ENCODE measurements at places on chromosomes 5 and 9.

- DNase-seq, result no peak
Observed at GRCh38 chr5:151130922-151131891, 26.4 kb downstream of the ANXA6 start.

GRCh38 chr5:66198837-66199236 lies 54.7 kb downstream of the SREK1 start:
- DNase-seq, result no peak

- no peak for DNase-seq
Observed at GRCh38 chr5:98248949-98249348, 524.5 kb upstream of the RGMB start.

DNA sequence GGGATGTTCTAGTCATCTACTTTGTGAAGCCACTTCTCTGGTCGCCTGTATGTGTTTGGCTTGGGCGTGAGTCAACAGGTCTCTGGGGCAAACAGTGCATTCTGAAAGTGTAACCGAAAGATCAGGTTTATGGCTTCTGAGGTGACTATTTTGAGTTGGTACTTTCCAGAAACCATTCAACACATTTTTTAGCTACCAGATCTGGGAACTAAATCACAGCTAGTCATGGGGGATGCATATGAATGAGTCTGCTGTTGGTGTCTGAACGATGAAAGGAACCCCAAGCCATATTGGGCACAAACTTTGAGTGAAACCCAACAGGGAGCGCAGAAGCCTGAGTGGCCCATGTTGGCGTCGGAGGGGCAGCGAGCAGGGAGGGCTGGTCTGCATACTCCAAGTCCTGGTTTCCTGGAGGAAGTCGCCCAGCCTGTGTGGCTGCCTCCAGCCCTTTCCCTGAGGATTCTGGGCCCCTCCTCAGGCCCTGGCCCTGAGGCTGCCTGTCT lies 35.3 kb downstream of the UBE2QL1 start:
- peak; percentile 66 for DNase-seq

DNA sequence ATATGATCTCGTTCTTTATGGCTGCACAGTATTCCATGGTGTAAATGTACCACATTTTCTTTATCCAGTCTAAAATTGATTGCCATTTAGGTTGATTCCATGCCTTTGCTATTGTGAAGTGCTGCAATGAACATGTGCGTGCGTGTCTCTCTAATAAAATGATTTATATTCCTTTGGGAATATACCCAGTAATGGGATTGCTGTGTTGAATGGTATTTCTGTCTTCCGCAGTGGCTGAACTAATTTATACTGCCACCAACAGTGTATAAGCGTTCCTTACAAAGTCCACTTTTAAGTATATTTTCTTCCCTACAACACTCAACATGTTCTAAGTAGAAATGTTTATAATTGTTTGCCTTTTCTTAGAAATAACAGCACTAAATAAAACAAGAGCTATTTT lies 521.9 kb downstream of the DTWD2 start:
- DNase-seq, result no peak

GRCh38 chr5:136190904-136191303 lies 2.1 kb downstream of the SMIM32 start:
- DNase-seq, result no peak

DNA sequence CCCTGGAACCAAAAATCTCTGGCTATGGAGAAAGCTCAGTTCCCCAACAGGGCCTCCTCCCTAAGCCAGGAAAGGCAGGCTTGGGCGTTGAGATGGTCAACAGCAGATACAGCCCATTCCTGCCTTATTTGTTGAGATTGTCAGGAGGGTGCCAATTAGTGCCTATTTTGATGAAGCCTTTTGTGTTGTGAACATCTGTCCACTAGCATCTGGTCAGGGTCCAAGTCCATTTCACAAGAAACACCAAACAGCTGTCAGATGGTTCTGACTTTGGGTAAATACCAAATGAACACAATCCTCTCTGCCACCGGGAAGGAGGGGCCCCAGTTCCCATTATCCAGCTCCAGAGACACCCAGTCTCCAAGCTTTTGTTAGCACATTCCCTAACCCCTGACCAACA lies 19.9 kb downstream of the SEMA6A start:
- no peak for DNase-seq

DNA sequence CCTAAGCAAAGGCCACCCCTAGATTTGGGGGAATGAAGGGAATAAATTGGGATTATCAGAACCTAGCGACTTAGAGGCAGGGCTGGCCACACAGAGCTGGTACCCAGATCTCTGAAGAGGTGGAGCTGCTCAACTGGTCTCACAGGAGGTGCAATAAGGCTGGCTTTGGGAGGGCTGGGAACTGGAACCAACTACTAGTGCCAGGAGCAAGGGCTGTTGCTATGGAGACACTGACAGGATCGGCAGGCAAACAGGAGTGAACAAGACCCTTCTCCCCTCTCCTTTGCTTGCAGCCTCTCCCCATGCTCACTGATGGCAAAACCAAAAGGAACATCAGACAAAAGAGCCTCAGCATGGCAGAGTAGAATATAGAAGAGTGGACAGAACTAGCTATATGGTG lies 17.0 kb upstream of the WHRN start:
- DNase-seq, result no peak

DNA sequence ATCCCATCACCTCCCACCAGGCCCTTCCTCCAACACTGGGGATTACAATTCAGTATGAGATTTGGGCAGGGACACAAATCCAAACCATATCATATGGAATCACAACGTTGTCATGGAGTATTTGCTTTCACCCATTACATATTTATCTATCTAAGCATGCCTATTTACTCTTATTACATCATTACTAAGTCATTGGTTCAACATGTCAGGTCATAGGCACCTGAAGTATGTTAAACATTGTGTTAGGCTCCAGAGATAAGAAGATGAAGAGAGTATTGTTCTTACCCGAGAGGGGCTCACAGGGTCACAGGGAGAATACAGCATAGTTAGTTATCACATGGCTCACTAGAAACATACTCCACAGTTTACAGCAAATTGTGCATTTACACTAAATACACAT lies 150.5 kb downstream of the TMEM161B start:
- no peak for DNase-seq

DNA sequence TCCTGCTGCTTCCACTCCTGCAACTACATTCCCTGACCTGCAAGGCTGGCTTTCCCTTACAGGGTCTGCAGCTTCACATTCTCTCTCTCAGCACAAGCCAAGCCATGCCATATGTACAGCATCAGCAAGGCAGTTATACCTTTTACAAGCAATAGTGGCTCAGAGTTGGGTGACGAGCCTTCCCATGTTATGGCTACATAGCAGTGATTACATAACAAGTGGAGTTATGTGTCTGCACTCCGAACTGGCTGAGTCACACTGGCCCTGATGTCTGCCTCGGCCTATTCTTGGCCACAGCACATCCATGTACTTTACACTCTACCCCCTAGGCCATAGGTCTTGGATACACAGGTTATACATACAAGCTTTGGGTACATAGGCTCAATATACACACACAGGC lies 52.0 kb upstream of the SNCAIP start:
- DNase-seq, result no peak

DNA sequence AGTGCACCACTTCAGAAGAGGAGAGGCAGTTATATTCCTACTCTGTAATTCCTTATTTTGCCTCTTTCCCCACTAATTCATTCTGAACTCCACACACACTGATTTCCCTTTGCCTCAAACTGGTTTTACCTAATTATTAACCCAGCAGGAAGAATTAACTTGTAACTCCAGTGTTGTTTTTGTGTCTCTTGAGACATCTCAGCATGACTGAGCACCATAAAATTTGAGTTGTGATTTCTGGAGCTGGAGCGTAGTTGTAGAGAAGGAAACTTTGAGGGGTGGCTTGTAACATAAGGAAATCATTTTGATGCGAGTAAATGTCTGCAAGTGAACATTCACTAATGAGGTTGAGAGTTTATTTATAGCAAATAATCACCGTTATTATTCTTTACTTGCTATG lies 265.2 kb downstream of the TMEM38B start:
- no peak for DNase-seq

DNA sequence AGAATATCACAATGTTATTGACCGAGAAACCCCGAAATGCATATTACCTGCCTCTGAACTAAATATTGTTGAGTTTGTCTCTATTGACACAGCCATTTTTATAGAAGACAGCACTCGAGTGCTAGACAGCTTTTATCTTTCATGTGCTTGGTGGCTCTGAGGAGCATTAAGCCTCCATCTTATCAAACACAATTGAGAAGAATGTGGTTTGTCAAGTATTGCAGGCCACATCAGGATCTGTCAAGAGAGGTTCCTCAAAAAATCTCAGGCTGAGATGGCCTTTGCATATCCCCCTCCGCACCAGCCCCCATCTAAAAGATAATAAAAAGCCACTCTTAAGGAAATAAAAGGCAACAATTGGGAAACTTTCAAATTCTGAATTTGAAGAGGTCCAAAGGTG lies 284.8 kb downstream of the DENND1A start:
- no peak for DNase-seq

- no peak for DNase-seq
Observed at GRCh38 chr5:59838989-59839388, 54.5 kb downstream of the PDE4D start.

DNA sequence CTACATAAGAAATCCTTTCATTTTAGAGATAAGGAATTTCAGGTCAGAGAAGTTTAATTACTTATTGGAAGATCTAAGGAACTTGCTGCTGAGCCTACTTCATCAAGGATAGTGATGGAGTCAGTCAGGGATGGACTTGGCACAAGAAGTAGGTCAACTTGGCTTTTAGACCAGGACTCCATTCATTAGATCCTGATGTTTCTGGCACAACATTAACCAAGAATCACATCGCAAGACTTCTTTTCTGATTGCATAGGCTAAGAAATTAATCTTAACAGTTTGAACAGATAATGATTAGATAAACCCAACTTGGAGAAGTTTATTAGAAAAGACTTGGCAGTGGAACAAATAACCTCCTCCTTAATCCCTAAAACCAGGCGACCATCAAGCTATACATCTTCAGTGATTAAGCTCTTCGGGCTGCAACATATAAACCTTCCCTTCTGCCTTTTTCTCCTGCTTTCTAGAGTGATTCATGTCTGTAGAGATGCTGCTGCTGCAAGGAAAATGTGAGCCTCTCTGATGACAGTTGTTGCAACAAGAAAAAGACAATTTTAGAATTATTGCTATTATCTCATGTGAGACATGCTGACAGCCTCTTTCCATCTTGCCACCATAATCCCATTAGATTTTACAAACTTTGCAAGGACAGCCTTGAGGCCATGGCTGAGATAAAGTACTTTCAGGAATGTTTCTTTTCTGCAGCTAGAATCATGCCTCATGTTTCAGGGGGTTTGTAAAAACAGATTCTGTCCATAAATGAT lies 207.9 kb upstream of the SLC27A6 start:
- no peak for DNase-seq

DNA sequence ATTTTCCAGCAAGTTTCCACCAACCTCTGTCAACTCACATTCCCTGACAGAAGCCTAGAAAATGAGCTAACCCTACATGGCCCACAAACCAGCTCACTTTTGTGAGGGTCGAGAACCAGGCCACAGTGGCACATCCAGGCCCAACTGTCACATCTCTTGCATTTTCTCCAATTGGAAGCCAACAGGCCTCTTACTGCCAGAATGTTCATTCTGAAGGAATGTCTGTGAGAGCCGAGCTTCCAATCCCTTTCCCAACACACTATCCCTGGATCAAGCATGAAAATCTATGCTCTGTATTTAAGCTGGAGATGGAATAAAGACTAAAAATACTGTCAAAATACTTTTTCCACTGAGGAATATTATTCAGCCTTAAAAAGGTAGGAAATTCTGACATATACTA lies 20.0 kb downstream of the MARCHF3 start:
- DNase-seq, result no peak

DNA sequence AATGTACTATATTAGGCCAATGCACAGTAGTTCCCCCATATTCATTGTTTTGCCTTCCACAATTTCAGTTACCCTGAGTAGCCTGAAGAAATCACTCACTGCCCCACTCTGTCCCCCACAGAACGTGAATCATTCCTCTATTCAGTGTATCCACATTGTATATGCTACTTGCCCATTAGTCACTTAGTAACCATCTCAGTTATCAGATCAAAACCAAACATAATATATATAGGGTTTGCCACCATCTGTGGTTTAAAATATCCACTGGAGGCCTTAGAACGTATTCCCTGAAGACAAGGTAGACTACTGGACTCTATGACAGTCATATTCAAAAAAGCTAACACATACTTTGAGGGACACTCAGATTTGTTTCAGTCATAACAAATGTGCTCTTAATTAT lies 465.7 kb upstream of the RGMB start:
- DNase-seq, result no peak

DNA sequence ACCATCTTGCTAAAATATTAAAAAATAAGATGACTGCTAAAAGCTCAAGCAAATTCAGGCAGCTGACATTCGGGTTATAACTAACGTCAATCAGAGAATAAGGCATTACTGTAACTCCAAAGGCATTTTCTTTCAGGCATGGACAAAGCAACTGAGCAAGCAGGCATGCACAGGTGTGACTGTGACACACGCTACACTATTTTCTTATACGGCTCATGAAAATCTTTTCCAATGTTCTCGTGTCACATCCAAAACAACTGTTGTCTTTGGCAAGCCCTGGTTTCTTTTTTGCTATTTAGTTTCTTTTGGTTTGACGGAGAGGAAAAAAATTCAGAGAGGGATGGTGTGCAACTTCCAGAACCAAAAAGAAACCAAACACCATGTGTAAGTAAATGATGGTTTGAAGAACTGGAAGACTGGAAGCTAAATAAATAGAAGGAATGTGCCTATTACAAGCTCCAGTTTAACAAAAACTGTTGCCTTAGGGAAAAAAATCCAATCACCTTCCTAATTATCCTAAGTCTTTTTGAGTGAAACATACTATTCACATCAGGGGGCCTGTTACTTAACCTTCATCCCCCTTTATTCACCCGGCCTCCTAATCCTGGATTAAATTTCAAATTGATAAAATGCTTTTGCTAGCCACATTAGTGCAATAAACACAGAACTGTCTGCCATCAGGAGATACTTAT lies 277.6 kb downstream of the PSAT1 start:
- DNase-seq, result no peak

GRCh38 chr5:128163991-128164390 lies 80.4 kb downstream of the SLC12A2 start:
- DNase-seq, result no peak

DNA sequence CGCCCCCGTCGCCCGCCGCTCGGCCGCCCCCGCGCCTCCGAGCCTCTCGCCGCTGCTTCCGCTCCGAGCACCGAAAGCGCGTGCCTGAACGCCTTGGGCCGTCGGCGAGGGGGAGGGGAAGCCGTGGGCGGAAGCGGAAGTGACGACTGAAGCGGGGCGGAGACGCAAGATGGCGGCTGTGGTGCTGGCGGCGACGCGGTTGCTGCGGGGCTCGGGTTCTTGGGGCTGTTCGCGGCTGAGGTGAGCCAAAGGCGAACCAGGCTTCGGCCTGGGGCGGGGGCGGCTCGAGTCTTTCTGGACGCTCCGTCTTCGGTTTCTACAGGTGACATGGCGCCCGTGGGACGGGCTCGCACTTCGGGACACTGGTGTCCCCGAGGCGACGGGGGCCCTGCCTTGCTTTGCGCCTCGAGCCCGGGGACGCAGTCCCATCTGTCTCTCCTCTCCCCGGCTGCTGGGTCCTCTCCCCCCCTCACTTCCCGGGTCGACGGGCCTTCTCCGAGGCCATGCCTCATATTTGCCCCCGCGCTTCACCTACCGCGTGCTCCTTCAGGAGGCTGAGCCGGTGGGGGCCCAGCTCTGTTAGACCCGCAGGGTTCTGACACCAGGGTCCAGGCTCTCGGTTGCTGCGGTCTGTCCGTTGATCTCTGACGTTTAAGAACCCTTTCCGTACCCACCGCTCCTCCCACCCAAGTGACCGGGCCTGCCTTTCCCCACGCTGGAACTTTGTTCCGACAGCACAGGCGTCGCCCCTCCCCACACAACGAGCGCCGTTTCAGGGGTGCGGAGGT lies at the start of the genes ENTR1 and PMPCA:
Gene ENTR1 (minus strand): TSS at position 115 of the 788 bp plus-strand sequence. CDS start 217 bp downstream, outside the sequence.
Gene PMPCA (plus strand): TSS at position 159 of the 788 bp plus-strand sequence. CDS start 11 bp downstream, at position 170.
- DNase-seq, result peak; percentile 99

GRCh38 chr9:5510360-5510931 lies at the start of gene PDCD1LG2:
PDCD1LG2 (plus strand) TSS chr9:5510531; CDS start chr9:5522547, 12,016 bp downstream.
- no peak for DNase-seq
